ENCODE measurements at places on chromosomes 7 and 10.

- DNase-seq: peak; percentile 84
Observed at GRCh38 chr10:30027057-30028005, 32.1 kb downstream of the JCAD start.

- no peak for DNase-seq
Observed at GRCh38 chr10:118457824-118458428, 115.8 kb upstream of the FAM204A start.

DNA sequence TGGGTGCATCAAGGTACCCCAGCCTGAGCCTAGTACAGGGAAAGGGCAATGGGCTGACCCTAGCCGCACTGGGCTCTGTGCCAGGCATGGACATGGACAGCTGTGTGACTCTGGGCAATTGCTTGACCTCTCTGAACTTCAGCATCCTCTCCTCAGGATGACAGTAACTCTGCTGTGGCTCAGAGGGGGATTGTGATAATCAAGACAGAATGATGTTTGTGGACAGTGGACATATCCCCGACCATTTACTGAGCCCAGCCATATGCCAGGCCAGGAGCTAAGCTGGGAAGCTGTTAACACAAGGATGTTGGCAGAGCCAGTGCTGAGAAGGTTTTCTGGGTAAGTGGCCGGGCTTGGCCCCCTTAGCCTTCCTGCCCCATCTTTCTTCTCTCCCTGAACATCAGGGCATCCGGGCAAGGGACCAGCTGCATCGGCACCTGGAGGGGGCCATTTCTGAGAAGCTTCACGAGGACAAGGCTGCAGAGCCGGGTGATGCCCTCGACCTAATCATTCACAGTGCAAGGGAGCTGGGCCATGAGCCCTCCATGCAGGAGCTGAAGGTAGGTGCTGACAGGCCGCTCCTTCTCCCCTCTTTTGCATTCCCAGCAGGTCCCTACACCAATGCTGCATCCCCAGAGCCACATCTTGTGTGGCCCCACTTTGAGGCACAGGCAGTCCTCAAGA is 3.5 kb downstream of the CYP26C1 start:
- DNase-seq: no peak

DNA sequence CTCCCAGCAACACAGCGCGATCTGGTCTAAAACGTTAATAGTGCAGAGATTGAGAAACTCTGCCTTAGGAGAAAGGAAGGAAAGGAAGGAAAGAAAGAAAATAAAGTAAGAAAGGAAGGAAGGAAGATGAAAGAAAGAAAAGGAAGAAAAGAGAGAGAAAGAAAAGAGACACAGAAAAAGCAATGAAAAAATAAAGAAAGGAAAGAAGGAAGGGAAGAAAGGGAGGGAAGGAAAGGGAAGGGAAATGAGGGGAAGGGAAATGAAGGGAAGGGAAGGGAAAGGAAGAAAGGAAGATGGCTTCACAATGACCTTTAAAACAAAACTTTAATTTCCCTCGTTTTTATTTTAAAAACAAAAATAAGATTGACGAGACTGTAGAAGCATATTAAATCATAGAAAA is 173.1 kb downstream of the ITGA8 start:
- no peak for DNase-seq

DNA sequence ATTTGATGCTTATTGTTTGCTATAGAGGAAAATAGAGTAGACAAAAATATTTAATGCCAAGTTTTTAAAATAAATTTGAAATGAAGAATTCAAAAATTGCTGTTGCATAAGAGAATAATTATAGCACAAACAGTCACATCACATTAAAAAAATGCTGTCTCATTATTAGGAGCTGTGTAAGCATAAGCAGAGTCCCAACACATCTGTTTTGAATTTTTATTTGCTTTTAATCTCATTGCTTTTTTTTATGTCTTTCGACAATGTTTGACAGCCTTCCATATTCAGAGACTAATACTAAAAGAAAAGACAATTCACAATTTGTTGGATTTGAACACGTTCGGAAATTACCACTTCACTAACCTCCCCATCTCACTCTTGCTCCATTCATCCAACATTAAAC is 143.5 kb downstream of the TFPI2 start:
- DNase-seq: no peak

DNA sequence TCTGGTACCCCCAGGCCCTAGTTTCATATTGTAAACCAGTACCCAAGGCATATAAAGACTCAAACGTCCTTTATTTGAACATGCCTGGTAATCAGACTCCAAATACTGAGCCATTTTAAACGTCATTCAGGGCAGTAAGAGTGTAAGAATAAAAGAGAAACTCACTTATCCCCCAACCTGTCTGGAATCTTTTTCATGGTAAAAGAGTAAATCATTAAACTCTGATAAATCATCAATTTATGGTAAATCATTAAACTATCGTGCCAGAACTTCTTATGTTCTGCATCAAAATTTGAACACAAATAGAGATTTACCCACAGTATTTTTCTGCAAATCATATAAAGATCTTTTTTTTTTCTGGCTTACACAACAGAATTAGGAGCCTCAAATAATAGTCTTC is 734.3 kb upstream of the POT1 start:
- no peak for DNase-seq

- no peak for DNase-seq
Observed at GRCh38 chr7:129240119-129240820, 15.4 kb downstream of the AHCYL2 start.

DNA sequence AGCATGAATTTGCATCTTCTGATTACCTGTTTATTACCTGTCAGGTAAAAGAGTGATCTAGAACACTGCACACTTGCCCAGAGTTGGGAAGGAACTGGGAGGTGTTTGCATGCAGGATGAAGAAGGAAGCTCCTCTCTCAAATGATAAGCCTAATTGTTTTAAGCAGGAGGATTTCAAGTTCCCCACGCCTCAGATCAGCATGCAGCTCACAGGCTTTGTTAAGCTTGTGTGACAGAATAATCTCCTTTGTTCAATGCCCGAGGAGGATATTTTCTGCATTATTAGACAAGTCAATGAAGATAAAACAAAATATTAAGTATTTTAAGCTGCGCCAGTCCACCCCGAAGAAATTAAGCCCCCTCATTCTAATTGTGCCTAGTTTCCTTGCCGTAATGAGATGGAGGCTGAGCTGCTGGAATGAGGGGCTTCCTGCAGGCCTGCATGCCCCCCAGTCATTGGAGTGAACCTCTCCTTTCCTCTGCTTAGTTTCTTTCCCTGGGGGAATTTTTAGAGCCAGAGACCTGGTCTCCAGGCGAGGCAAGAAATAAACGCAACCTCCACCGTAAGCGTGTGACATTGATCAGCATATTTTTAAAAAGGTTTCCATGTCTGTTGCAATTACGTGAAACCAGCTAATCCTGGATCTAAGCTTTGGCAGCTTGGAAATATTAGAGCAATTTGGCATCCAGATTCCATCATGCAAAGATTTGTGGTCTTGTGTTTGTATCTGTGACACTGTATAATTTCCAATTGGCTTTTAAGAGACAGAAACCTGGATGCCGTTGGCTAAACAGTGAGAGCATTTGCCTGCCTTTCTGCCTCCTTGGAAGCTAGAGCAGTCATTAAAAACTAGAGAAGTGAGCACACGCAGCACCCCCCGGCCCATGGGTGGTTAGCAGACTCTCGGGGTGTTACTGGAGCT is 376.0 kb downstream of the GALNT17 start:
- DNase-seq: no peak

DNA sequence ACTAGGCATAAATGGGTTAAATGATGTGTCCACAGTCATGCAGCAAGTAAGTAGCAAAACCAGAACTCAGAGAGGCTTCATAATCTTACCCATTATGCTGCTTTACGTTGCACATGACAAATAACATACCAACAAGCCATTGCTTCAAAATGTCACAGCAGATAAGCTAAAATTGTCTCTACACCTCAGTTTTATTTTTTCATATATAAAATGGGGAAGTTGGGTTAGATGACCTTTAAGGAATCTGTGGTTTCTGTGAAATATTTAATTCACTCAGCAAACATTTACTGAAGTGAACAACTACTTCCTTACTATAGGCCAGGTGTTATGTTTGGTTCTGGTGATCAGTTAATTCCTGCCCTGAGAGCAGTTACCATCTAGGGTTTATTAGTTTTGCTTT is 2.2 kb upstream of the ASCC1 start:
- DNase-seq: no peak

GRCh38 chr10:110834629-110835301 is 37.0 kb upstream of the PDCD4 start:
- no peak for DNase-seq

DNA sequence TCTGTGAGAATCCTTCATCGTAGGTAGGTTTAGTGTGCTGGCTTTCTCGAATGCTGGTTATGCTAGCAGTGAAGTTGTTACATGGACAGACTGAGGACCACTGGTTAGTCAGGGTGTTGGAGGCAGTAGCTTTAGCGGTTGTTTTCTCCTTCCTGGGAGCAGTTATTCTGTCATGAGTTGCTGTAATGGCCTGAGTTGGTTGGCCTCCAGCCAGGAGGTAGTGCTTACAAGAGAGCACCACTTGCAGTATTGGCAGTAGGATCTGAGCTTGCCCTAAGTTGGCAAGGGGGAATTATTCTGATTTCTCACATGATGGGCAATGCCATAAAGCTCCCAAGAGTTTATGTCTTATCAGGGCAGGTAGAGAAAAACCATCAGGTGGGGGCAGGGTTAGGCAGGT is 58.0 kb downstream of the IPMK start:
- DNase-seq: no peak

DNA sequence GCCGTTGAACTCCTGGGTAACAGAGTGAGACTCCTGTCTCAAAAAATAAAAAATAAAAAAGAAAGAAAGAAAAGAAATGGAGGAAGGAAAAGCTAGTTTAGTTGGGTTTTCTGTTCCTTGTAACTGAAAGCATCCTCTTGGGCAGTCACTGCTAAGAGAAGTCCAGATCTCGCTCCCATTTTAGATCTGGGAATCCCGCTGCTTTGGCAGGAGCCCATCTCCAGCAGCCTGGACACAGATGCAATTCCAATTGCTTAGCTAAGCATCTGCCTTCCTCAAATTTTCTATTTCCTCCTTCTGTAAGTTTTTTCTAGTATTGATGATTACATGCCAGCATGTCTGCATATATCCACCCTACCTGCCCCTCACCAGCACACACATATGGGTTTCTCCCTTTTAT is 54.1 kb downstream of the DENND2A start:
- DNase-seq: no peak

- DNase-seq: no peak
Observed at GRCh38 chr10:133466683-133467275, 13.0 kb downstream of the SCART1 start.

DNA sequence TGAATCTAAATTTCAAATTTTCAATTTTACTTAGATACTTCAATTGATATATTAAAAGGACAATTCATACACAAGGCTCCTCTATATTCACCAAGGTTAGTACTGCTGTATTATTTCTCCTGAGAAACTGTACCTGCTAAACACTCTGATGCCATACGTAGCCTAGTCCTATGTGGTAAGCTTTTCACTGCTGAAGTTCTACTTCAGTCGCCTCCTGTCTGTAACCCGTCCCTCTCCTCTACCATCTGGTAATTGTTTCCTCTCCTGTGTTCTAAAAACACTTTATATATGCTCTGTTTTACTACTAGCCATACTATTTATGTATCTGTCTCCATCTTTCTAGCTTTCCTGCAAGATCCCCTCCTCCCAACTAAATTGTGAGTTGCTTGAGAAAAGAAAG is 20.2 kb downstream of the PDZD8 start:
- no peak for DNase-seq

- no peak for DNase-seq
Observed at GRCh38 chr10:71345694-71346093, 26.6 kb downstream of the SLC29A3 start.

DNA sequence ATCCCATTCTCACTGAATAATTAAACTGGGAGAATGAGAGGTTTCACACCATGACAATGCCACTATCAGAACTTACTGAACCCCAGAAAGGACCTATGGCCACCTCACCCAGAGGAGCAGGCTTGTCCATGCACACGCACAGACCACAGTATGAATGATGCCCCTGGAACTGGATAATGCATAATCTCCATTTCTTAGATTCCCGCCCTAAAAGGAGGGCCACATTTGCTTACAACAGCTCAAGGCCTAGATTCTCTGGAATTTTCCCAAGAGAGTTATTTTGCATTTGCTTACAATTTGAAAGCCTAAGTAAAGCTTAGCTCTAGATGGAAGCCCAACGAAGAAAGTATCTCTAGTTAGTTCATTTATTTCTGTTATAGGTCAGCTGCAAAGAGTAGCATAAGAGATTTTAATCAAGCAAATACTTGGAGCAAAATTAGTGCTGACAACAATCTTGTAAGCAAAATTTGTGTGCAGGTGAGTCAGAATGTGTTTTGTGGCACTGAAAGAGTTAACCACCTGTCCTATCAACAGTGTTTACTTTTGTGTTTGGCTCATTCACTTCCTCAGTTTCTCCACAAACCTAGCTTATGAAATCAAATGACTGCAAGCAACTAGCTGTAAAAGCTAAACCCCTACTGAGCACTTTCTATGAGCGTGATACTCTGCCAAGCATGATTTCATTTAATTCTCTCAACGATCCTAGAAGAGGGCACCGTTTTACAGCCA is 32.1 kb downstream of the ELMO1 start:
- DNase-seq: no peak

GRCh38 chr7:11104578-11104977 is 130.9 kb downstream of the PHF14 start:
- DNase-seq: no peak

GRCh38 chr7:112452102-112452888 is 2.0 kb downstream of the IFRD1 start:
- no peak for DNase-seq

DNA sequence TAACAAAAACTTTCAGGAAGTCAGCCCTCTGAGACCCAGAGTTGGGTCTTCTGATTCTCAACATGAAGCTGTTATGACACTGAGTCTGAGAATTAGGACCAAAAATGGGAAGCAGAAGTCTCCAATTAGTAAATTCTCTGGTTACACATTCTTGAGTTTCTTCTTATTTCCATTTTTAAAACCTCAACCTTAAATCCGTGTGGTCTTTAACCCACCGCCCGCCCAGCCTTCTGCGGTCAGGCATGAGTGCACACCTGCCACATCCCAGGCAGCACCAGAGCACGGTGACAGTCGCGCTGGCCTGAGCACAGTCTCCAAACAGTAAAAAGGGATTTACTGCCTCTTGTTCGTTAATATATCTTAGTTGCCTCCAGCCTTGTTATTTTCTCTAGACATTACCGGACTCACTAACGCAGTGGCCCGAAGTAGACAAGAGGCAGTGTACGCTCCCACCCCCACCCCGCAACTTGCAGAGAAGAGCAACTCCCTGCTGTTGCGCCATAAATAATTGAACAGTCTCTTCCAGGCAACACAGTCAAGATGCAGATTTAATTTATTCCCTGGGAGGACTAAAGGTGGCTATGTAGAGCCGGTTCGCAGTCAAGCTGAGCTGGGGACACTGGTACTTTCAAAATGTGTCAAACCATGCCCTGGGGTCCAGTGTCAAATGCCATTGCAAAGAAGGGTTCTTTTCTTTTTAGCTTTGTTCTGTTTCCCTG is 147.0 kb upstream of the CELF2 start:
- DNase-seq: no peak

GRCh38 chr7:47568056-47568455 is 13.9 kb downstream of the TNS3 start:
- no peak for DNase-seq
